ENCODE measurements at places on chromosomes 6 and 20. TPM values are rescaled to one million over a fixed set of nuclear protein-coding genes. Genes with fewer than 3 reads are reported as not detected.

DNA sequence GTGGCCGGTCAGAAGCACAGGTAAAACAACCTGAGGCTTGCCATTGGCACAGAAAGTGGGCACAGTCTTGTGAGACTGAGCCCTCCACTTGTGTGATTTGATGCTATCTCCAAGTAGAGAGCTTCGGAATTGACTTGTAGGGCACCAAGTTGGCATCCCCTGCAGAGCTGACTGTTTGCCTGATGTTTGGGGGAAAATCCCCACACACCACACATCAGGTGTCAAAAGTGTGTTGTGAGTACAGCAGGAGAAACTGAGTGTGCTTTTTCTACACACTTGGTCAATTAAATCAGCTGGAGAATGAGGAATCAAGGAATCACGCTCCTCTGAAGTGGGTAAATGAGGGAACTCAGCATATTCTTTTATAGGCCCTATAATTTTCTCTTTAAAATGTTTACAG is 989 bp downstream of the SERINC3 start:
- DNase-seq: no peak

- DNase-seq: no peak
Measured at GRCh38 chr20:36285746-36286447, 20.2 kb upstream of the DLGAP4 start.

DNA sequence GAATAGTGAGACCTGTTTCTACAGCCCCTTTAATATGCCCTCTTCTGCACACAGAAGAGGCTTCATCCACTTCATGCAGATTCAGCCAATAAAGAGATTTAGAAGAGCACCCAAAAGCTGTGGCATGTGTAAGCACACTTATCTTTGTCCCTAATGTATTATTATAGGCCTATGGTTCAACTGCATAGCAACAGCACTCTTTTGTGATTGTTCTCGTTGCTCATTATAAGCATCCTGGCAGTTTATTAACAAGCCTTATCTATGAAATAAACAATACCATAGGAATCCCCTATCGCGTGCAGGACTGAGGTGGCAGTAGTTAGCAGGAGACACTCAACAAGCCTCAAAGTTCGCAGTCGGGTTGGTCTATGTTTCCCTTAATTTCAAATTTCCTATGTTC is 138.5 kb upstream of the BEND6 start:
- no peak for DNase-seq

DNA sequence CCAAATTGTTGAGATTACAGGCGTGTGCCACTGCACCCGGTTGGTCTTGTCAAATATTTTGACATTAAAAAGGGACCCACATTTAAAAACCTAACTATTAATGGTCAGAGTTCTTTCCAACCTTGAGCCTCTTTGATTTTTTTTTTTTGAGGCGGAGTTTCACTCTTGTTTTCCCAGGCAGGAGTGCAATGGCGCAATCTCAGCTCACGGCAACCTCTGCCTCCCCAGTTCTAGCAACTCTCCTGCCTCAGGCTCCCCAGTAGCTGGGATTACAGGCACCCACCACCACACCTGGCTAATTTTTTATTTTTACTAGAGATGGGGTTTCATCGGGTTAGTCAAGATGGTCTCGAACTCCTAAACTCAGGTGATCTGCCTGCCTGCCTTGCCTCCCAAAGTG is 31.3 kb downstream of the CTNNBL1 start:
- DNase-seq: no peak

DNA sequence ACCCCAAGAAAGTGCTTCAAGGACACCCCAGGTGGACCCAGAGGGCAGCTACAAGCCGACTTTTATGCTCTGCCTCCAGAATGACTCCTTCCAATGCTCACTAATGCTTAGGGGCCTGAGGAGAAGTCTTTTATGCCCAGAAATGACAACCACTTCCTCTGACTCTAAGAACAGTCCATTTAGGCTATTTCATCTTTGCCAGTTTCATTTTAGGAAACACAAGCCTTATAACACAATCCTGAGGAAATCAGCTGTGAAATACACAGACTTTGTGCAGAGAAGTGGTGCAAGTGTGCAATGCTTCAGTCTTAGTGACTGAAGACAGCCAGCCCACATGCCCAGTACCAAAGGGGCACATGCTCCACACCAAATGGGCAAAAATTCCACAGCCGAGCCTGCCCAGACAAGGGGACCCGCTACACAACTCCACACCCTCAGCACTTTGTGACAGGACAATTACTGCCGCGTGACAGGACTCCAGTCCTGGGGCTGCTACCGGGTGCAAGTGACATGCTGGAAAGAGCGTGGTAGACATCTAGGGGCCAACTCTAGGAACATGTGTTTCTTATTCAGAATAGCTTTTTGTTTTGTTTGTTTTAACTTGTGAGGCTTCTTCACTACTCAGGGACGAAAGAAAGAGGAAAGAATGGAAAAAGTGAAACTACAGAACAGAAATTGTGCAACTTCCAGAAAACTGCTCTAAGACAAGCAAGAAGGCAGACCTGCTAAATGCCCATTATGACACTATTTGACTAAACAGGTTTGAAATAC is 28.2 kb upstream of the PLAGL1 start:
- DNase-seq: no peak

DNA sequence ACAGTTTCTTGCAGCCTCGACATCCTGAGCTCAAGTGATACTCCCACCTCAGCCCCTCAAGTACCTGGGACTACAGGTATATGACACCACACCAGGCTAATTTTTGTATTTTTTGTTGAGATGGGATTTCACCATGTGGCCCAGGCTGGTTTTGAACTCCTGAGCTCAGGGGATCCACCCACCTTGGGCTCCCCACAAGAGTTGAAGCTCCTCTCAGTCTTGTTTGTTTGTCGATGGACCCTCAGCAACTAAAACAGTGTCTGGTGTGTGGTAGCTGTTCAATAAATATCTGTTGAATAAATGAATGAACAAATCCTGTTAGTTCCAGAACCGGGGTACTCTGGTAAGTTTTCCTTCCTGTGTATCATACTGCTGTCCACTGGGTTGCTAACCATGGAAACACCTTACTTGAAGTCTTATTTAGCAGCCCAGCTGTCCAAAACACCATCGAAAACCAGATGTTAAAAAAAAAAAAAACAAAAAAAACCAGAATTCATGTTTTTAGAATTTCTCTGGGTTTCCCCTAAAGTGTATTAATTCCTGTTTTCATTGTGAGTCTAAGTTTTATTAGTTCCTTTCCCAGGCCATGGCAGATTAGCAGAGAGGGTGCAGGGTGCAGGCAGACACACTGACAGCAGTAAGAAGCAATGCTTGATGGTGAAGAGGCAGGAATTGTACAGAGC is 7.8 kb upstream of the EZR start:
- no peak for DNase-seq

DNA sequence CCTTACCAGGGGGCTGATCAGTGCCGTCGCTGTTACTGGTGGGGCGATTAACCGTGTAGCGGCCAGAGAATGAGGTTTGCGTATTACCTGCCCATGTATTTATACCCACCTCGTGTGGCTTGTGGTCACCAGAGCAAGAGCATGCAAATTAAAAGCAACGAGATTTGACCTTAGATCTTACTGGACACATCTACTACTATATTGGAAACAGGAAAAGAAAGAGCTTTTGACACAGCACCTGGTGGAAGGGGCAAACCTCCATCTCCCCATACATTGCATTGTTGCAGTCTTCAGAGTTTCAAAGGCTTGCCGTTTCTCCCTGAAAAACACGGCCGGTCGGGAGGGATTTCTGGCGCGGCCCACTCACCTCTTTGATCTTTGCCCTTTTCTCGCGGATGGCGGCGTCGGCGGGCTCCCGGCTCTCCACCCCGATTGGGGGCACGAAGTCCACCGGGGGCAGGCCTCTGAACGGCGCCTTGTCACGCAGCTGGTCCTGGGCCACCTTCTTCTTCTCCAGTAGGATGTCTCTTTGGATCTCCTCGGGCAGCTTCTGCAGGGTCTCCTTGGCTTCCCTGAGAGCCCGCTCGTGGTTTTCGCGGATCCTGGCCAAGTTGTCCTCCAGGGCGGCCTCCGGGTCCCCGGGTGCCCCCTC is 1.3 kb downstream of the MAN1A1 start:
- DNase-seq: no peak

DNA sequence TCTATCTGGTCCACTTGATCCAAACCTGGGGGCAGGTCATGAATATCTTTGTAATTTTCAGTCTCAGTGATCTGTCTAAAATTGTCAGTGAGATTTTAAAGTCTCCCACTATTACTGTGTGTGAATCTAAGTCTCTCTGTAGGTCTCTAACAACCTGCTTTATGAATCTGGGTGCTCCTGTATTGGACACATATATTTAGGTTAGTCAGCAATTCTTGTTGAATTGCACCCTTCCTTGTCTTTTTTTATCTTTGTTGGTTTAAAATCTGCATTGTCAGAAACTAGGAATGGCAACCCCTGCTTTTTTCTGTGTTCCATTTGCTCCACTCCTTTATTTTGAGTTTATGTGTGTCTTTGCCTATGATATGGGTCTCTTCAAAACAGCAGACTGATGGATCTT is 140.7 kb downstream of the ASCC3 start:
- DNase-seq: no peak

DNA sequence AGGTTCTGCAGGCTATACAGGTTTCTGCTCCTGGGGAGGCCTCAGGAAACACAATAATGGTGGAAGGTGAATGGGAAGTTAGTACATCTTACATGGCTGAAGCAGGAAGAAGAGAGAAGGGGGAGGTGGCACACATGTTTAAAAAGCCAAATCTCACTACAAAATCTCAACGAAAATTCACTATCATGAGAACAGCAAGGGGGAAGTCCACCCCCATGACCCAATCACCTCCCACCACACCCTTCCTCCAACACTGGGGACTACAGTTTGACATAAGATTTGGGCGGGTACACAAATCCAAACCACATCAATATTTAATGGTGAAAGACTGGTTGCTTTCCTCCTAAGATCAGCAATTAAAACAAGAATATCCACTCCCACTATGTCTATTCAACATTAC is 13.8 kb upstream of the POLR1H start:
- DNase-seq: no peak

GRCh38 chr20:1474817-1475603 is 8.4 kb upstream of the NSFL1C start:
- DNase-seq: no peak

DNA sequence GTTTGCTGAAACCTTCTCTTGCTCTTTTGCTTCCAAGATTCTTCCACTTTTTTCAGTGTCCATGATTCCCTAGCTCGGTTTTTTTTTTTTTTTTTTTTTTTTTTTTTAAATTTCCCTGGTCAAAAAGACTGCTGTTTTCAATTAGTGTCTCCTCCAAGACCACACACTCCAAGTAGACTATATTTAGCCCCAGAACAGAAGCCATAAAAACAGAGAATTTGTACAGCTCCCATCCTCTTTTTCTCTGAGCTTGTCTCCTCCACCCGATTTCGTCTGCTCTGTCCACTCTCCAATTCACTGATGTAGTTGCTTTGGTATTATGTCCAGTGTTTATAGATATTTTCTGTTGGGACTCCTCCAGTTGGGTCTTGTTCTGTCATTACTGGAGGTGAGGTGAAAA is 37.6 kb downstream of the RSPH3 start:
- no peak for DNase-seq

- no peak for DNase-seq
Measured at GRCh38 chr6:169993861-169994481, 242.5 kb downstream of the ERMARD start.

DNA sequence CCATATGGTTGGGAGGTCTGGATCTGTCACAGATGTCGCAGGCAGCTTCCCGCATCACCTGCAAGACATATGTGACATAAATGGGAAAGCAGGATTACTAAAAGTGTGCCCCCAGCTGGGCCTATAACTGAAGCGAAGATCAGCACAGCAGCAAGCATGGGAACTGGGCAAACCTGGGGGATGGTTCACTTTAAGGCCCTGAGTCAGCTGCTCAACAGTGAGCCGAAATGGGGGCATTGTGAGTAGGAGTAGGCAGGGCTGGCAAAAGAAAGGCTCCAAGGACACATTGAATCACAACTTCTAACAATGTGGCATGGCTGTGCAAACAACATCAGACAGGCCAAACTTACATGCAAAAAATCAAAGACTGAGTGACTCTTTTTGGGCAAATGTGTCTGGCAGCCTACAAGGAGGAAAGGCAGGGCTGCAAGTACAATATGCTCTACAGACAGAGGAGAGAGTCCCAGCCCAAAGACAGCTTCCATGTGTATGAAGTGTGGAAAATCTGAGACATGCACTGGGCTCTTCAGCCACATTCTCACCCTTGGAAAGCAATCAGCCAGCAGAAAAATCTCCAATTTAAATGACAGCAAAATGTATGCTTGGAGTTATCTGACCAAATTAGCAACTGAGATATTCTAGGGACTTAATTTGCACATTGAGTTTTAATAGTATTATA is 531.0 kb upstream of the MMS22L start:
- no peak for DNase-seq

GRCh38 chr6:52534966-52535390 is 41.9 kb downstream of the TRAM2 start:
- no peak for DNase-seq

DNA sequence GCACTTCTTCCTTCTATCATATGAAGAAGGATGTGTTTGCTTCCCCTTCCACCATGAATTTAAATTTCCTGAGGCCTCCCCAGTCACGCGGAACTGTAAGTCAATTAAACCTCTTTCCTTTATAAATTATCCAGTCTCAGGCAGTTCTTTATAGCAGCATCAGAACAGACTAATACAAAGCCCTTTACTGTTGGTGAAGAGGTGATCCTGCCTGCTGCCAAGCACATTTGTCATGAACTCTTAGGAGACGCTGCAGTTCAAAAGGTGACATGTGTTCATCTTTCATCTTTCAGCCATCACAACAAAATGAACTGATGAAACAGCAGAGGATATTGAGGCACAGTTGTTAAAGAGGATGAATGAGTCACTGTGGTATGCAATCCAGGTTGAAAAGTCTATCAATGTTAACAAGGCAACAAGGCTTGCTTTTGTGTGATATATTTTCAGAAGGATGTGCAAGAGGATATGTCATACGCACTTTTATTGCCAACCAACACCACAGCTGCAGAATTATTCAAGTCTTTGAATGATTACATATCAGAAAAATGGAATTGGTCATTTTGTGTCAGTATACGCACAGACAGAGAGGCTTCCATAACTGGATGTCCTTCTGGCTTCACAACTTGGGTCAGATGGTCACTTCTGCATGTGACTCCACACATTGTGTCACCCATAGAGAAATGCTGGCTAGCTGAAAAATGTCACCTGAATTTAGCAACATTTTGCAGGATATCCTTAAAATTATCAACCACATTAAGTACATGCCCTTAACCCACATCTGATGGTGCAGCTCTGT is 52.4 kb upstream of the PLN start:
- DNase-seq: no peak

DNA sequence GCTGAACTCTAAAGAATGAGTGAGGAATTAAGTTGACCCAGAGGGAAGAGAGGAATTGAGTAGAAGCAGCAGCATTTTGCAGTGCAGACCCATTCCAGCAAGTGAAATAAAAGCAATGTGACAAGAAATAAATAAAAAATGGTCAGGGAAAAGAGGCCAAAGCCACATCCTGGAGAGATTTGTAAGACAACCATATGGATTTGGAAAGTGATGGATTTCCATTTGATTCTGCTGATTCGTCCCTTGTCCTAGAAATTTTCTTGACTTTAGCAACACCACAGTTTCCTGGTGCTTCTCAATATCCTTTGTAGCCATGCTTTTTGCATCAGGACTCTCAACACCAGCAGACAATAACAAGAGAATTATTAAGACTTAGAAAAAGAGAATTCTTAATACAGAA is 29.8 kb downstream of the ANKEF1 start:
- no peak for DNase-seq

GRCh38 chr20:41046716-41047115 is 18.1 kb downstream of the TOP1 start:
- no peak for DNase-seq

CASS4 gene
- 3.5 TPM for total RNA-seq

SRSF3 gene
- total RNA-seq: 172 TPM

TFAP2A gene
- not detected for total RNA-seq

NKAIN4 gene
- total RNA-seq: not detected

CST2 gene
- total RNA-seq: not detected

GPX6 gene
- not detected for total RNA-seq

BTN1A1 gene
- total RNA-seq: not detected

C20orf144 gene
- total RNA-seq: not detected

Data from omental fat pad (tissue), 4 donors.